ENCODE measurements at places on chromosomes 2 and 18.

DNA sequence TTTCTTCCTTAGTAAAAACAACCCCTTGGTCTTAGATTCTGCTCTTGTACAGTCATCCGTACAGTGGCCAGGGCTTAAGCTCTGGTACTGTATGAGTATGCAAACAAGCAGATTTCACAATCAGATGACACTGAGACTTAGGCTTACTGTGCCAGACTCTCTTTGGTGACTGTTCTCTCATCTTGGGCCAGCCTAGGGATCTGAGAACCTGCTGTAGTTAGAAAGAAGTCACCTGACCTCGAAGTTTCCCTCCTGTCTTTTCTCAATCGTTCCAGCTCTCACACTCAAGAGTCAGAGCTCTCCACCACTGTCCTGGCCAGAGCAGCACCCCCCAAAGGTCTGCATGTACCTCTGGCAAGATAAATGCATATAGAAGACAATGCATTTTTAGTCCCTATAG is 63.2 kb downstream of the ZEB2 start:
- DNase-seq = no peak

DNA sequence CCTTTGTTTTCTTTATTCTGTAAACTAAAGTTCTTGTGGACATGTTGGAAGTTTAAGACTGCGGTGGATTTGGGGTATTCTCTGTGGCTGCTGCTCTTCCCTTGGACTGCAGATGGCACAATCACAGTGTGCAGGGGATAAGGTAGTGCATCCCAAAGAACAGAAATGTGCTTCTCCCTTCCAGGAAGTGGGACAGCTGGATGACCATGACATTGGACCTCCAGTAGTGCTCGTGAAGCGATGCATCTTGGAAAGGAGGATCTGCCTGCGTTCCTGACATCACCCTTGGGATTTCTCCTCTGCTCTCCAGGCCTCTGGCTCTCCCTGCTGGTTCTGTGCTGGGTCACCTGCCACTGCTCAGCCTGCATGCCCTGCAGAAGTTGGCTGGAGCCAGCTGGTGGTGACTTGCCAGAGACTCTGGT is 109.9 kb downstream of the SLC4A3 start:
- DNase-seq = no peak

- DNase-seq = no peak
Observed at GRCh38 chr2:202249521-202250253, 11.3 kb upstream of the SUMO1 start.

- no peak for DNase-seq
Observed at GRCh38 chr18:4016391-4017049, 438.6 kb downstream of the DLGAP1 start.

DNA sequence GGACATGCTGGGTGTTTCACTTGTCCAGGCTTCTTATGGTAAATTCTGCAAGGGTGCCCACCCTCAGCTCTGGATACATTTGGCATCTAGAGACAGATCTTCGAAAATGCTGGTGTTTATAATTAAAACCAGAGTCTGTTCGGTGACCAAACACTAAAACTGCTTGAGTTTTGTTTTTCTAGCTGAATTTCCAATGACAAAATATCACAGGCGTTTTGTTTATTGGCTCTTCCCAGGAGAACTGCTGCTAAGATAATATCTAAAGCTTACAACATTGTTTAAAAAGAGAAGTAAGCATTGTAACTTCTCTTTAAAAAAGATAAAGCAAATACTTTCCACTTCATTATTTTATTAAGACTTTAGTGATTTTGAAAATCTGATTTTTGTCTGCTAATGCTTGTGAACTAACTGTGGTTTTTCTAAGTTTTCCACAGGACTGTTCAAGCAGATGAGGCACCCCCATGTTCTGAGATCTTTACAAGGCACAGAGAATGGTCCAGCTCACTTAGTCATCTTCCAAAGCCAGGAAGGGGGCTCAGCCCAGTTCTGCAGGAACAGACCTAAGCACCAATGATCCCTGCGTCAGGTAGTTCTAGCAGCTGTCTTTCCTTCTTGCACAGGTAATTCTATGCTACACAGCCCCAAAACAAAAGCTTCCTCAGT is 94.8 kb upstream of the LTBP1 start:
- no peak for DNase-seq

GRCh38 chr2:240861547-240861946 is 7.1 kb upstream of the AGXT start:
- DNase-seq = no peak

Measured in stimulated activated CD4-positive, alpha-beta T cell treated with anti-CD3 and anti-CD28 coated beads, Interleukin-12 subunit alpha, Interleukin-12 subunit beta, amount 100 ng/mL, for 48 hours (primary cell).